ENCODE measurements at places on chromosomes 13 and 19. TPM values are rescaled to one million over a fixed set of nuclear protein-coding genes. Genes with fewer than 3 reads are reported as not detected.

TLE6 gene
- 0.33 TPM for total RNA-seq

NLRP9 gene
- not detected for total RNA-seq

BRME1 gene
- total RNA-seq, result 3.0 TPM

RFPL4AL1 gene
- total RNA-seq, result 2.3 TPM

CD37 gene
- 4.0 TPM for total RNA-seq

CDX2 gene
- 1.6 TPM for total RNA-seq

EMC10 gene
- 60.3 TPM for total RNA-seq

BCL3 gene
- 26.2 TPM for total RNA-seq

ZNF382 gene
- 3.1 TPM for total RNA-seq
